ENCODE measurements at places on chromosomes 13 and 19.

GRCh38 chr13:48773531-48774275 lies 120.0 kb downstream of the CYSLTR2 start:
- no peak for DNase-seq

DNA sequence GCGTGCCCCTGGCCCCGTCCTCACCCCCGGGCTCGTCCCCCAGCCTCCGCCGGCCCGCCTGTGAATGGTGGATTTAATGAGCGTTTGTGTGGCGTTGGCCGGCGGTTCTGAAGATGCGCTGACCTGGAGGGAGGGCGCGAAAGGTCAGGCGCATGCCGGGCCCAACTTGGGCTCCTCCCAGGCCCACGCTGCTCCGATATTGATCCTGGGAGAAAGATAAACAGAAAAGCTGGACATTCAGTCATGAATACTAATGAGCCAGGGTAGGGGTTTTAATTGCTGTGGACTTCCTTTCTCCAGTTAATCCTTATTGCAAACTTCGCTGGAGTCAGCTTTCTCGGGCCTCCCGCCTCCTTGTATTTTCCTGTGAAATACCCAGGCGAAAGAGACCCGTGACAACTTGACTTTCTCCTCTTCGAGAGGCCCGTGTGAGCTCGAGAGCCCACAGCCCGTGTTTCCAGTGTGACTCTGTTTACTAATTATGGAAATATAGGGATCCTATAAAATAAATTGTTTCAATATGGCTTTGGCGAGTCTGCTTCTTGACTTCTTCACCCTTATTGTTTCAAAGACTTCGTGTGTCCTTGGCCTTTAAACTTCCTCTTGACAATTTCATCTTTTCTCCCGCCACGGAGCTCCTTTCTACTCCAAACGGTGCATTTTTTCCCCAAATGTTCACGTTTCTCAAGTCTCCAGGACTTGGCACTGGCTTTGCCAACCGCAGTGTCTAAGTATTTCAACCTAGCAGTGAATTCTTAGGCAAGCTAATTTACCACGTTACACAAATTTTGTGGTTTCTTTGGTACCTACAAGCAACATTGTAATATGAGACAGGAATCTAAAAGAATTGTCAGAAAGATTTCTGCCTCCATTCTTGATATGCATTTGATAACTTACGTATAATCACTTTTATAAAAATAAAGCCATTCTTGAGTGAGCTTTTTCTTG lies 10.5 kb downstream of the ZIC2 start:
- no peak for DNase-seq

DNA sequence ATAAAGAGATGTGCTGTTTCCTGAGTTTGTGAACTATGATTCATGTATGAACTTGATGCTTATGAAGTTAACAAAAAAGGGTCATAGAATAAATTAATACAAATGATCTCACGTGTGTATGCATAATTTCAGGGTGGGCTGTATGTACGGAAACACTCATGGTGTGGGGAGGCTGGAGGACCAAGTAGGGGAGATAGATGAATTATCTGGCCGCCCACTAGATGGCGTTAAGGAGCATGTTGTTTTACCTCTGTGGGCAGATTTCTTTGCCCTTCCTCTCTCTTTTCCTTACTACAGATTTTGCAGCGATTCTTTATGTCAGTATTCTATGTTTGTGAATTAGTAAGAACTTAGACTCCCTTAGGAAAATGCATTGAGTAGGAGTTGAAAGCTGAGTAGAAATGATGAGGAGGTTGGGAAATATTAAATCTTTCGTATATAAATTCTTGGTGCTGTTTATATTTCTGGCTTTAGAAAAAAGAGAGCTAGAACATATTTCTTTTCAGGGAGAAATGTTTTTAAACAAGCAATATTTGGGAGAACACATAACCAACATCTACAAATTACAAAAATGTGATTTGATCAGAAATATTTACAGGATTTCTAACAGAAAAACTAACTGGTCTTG lies 47.4 kb upstream of the TMTC4 start:
- peak; percentile 11 for DNase-seq

GRCh38 chr13:102261809-102262208 lies 140.0 kb downstream of the FGF14 start:
- no peak for DNase-seq

DNA sequence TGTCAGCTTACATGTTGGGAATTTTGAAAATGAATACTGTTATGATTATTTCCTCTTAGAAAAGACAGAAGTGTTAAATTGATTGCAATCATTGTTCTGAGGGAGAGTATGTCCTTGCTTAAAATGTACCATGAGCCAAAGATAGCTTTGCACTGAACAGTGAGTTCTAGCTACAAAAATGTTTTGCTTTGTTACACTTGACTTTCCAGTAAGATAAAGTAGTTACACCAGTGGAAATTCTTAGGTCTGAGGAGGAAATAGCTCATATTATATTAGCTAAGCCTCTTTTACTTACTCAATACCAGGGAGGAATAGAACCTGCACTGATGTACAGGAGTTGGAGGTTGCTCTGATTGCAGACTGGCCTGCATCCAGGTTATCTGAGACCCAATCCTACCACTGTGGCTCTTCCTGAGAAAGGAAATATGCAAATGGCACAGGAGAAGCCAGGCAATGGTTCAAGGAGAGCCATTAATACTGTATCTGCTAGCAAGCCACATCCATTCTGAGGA lies 53.0 kb upstream of the FBXL3 start:
- DNase-seq: no peak

DNA sequence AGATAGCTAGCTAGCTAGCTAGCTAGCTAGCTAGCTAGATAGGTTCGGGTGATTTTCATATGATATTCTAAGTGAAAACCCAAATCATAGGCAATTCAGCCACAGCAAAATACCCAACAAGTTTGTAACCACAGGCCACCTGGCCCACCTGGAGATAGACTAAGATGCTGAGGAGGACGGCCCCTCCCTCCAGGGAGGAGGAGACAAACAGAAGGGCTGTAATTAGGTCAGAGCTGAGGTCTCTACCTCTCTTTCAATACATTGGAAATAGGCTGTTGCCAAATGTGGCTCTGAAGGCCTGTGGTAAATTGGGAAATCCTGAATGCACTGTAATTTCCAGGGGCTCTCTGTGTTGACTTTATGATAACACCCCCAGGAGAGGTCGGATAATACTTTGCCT lies 382.2 kb downstream of the FGF9 start:
- DNase-seq: no peak

DNA sequence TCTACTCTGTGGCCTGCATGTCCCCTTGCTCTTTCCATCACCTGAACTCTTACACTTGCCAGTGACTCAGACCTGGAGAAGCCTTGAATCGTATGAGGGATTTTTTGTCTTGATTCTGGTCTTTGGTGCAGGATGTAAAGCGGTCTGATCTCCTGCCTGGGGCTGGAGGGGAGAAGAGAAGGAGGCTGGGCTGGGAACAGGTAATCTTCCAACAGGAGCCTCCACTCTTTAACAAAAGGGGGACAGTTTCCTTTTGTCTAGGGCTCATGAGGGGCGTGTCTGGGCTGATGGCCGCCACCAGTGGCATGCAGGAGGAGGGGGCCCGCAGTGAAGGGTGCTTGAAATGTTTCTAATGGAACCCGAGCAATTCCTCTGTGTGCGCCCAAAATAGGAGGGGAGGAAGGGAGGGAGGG lies 24.7 kb downstream of the NFIX start:
- DNase-seq: no peak

- DNase-seq: no peak
Measured at GRCh38 chr19:32168111-32168510, 177.3 kb upstream of the ZNF507 start.

- DNase-seq: no peak
Measured at GRCh38 chr13:102441085-102441484, 39.2 kb upstream of the FGF14 start.

GRCh38 chr19:1394252-1395193 lies 6.8 kb downstream of the GAMT start:
- DNase-seq: no peak

GRCh38 chr19:41641879-41642485 lies 15.1 kb upstream of the CEACAM4 start:
- peak; percentile 44 for DNase-seq

GRCh38 chr13:80664950-80665349 lies 324.0 kb upstream of the SPRY2 start:
- DNase-seq: no peak

DNA sequence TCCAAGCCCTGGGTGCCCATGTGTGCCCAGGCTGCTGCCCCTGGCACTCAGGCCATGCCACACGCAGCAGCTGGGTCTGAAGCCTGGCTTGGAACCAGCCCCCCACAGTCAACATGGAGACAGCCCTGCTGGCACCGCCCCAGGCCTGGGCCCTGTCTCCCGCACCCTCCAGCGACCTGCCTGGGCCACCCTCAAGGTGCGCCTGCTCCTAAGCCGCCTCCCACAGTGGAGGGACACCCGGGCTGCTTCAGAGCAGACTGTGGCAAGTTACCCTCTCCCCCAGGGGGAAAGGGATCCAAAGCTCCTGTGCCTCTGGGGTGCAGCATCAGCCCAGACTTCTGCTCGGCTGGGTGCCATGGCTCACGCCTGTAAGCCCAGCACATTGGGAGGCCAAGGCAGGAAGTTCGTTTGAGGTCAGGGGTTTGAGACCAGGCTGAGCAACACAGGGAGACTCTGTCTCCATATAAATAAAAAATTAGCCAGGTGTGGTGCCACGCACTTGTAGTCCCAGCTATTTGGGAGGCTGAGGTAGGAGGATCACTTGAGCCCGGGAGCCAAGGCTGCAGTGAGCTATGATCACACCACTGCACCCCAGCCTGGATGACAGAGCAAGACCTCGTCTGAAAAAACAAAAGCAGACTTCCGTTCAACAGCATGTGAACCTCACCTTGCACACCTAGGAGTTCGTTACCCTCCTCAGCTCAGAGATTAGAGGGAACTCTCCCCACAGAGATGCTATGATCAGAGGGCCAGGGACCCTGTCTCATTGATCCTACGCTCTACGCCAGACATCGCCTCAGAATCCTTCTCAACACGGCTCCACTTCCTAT lies 15.6 kb downstream of the ELL start:
- no peak for DNase-seq

- DNase-seq: no peak
Measured at GRCh38 chr13:85461621-85462020, 337.6 kb downstream of the SLITRK6 start.

DNA sequence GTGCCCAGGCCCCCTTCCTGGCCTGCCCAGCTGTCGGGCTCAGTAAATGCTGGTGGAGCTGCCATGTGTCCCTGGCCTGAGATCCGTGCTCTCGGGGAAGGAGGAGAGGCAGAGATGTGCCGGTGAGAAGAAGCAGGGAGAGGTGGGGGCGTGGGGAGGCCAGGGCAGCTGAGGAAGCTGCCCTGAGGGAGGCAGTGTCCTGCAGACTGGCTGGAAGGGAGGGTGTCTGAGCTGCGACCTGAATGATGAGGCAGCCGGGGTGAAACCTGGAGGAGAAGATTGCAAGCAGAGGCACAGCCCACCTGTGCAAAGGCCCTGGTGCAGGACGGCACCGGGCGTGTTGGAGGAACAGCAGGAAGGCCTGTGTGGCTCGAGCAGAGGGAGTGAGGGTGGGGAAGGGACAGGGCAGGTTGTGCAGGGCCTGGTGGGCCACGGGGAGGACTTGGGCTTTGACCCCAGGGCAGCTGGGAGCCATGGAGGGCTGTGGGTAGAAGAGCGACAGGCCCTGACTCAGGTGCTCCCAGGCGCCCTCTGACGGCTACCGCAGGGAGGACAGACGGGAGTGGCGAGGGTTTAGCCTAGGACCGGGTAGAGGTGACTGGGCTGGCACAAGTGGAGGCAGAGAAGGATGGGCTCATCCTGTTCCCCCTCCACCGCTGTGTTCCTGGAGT lies 14.0 kb upstream of the CELF5 start:
- peak; percentile 40 for DNase-seq

DNA sequence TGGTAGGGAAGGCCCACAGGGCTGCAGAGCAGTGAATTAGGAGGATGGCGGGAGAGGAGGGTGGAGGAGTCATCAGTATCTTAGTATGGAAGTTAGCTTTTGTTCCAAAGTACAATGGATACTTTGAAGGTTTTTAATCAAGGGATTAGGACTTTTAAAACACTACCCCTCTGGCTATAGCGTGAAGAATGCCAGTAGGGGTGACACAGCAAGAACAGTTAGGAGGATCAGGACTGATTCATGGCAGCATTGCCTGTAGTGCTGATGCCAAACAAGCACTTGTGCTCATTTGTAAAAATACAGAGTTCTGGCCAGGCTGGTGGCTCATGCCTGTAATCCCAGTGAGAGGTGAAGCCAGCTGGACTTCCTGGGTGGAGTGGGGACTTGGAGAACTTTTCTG lies 46.2 kb downstream of the SKA3 start:
- no peak for DNase-seq

DNA sequence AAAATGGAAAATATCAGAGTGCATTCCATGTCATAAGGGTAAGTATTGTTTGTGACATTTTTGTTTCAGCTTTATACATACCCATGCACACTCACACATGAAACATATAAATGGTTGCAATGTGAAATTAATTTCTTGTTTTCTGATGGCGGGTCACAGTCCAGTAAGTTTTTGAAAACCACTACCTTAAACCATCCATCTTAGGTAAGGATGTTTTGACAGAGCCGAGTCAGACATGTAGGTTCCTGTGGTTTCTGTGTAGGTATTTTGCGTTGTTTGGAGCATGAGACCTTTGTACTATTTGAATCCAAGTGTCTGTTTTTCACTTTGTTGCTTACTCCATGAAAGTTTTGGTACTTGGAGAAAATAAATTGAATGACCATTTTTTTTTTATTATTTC lies 121.7 kb downstream of the B3GLCT start:
- DNase-seq: no peak

- no peak for DNase-seq
Measured at GRCh38 chr19:54196536-54196935, 4.1 kb upstream of the RPS9 start.

DNA sequence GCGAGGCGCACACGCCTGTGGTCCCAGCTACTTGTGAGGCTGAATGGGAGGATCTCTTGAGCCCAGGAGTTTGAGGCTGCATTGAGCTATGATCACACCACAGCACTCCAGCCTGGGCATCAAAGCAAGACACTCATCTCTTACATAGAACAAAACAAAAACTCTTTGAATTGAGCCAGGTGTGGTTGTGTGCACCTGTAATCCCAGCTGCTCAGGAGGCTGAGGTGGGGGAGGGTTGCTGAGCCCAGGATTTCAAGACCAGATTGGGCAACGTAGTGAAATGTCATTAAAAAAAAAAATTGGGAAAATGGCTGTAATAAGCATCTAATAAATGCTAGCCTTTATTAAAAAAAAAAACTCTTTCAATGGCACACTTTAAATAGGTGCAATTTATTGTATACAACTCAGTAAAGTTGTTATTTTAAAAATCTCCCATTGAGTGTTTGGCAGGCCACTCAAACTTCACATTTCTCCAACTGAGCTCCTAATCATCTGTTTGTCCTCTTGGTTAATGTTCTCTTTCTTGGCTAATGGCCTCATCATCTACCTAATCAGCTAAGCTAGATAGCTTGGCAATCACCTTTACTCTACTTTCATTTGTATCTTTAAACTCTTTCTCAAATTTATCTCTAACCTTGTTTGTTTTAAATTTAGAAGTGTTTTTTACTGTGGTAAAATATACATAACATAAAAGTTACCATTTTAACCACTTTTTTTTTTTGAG lies 28.1 kb upstream of the HMGB1 start:
- DNase-seq: no peak

GRCh38 chr19:3658870-3659745 lies 32.5 kb upstream of the CACTIN start:
- DNase-seq: no peak
